ENCODE measurements at places on chromosomes 5 and 9. TPM values are rescaled to one million over a fixed set of nuclear protein-coding genes. Genes with fewer than 3 reads are reported as not detected.
A peak's percentile ranks its signal among the peaks of the same experiment; 100 is the strongest.

DNA sequence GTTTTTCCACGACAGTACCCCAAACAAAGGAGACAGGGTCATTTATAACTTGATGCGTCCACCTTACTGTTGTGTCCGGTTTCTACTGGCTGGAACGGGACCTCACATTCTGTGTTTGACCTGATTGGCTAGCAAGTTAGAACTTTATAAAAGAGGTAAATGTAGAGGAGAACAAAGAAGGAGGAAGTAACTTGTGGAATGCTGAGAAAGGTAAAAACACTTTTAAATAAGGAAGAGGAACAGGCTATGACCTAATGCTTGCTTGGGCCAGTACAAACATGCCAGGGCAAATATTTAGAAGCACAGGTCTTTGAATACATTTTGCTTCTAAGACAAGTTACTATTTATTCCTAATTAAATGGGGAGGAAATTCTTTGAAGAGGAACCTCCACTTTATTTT, 251.6 kb downstream of the KIAA0825 start:
- DNase-seq, result no peak
- H3K27ac ChIP-seq, result no peak overlapping the region
- H3K4me3 ChIP-seq, result no peak overlapping the region

- DNase-seq, result no peak
- no peaks in the 10 kb centered on the region for H3K36me3 ChIP-seq
- H3K4me1 ChIP-seq, result no peaks in the 10 kb centered on the region
- no peaks in the 10 kb centered on the region for H3K27me3 ChIP-seq
- H3K4me3 ChIP-seq, result no peak overlapping the region
Measured at GRCh38 chr9:96663506-96664120, 8.5 kb upstream of the PRXL2C start.

DNA sequence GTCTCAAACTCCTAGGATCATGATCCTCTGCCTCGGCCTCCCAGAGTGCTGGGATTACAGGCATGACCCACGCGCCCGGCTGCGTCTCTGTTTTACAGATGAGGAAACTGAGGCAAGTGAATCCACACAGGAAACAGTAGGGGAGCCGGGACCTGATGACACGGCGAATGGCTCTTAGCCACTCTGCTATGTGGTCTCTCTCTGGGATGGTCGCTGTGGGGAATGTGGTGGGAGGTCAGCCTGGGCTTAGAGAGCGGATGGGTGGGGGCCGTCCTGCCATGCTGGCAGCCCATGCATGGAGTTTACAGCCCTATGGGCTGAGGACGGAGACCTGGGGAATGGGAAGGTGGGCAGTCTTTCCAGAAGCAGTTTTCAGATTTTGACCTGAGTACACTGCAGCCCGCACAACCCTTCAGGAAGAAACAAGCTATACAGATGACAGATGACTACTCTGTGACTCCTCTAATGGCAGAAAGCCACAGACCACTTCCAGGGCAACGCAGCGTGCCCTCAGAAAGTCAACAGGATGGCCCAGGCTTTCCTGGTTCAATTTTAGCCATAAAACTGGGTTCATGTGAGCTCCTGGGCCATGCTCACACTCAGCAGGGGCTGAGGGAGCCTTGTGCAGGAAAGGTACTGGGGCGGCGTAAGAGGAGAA, 136.1 kb upstream of the RAPGEF1 start:
- H3K27ac ChIP-seq, result no peak overlapping the region
- H3K27me3 ChIP-seq, result no peaks in the 10 kb centered on the region
- no peak for DNase-seq

DNA sequence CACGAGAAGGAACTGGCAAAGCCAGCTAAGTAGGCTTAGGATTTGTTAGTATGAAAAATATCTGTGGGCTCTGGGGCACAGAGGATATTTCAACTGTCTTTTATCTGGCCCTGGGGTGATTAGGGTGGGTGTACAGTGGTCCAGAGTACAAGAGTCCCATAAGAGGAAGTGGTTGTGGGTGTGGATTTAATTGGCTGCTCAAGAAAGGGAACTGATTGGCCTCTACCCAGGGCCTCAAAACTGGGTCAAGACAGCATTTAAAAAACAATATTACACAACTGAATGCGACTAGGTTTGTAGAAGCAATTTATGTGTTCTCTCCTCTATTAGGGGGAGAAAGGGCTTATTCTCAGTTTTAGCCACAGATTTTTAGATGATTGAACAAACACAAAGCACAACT, 1353.4 kb upstream of the WWC1 start:
- H3K27ac ChIP-seq, result no peak overlapping the region
- H3K27me3 ChIP-seq, result no peaks in the 10 kb centered on the region
- H3K4me1 ChIP-seq, result no peaks in the 10 kb centered on the region

- no peaks in the 10 kb centered on the region for H3K4me1 ChIP-seq
- no peak overlapping the region for H3K4me3 ChIP-seq
- H3K27ac ChIP-seq, result no peak overlapping the region
- peaks cover 2% of the 10 kb centered on the region for H3K36me3 ChIP-seq
- no peaks in the 10 kb centered on the region for H3K27me3 ChIP-seq
Measured at GRCh38 chr9:129989740-129990139, 53.2 kb downstream of the FNBP1 start.

DNA sequence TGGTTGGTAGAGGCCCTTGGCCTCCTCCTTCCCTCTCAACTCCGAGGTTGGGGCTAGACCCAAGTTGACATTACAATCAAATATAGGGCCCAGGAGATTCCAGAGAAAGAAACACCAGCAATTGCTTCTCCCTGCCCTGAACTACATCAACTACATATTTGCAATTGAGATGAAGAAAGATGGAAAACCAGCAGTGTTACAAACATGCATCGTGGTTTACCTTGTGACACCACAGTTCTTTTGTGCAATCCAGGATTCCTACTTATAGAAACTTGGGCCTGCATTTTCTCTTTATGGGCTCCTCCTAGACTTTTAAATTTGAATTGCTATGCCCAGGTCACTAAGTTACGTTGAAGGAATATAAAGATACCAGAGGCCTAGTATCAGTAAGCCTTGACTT, 126.7 kb downstream of the DCP2 start:
- H3K4me3 ChIP-seq, result no peak overlapping the region
- peaks cover 13% of the 10 kb centered on the region for H3K36me3 ChIP-seq
- DNase-seq, result no peak
- H3K27me3 ChIP-seq, result no peaks in the 10 kb centered on the region

GRCh38 chr9:33366979-33367480, 35.3 kb downstream of the AQP7 start:
- peaks cover 6% of the 10 kb centered on the region for H3K4me1 ChIP-seq
- no peak overlapping the region for H3K4me3 ChIP-seq
- H3K27ac ChIP-seq, result no peak overlapping the region
- no peak for DNase-seq
- peaks cover 66% of the 10 kb centered on the region for H3K36me3 ChIP-seq
- H3K27me3 ChIP-seq, result no peaks in the 10 kb centered on the region

DNA sequence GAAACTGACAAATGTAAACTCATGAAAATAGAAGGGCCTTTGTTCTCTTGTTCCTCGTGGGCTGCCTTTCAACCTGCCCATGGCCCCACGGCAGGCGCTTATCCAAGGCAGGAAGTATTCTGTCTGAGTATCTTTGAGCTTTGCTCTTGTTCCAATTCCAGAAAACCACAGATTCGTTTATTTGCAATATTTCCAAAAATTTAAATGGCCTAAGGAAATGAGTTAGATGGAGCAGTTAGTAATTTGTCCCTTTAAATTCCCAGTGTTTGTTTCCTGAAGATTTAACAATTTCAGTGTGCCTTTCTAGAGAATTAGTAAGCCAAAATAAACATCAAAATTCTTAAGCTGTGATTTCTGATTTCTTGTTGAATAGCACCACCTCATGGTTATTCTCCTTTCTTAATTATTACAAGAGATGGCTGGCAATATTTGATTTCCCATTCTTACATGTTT, 299.4 kb upstream of the RASA1 start:
- no peaks in the 10 kb centered on the region for H3K27me3 ChIP-seq
- no peaks in the 10 kb centered on the region for H3K36me3 ChIP-seq
- no peak overlapping the region for H3K4me3 ChIP-seq
- H3K27ac ChIP-seq, result no peak overlapping the region
- H3K4me1 ChIP-seq, result peaks cover 3% of the 10 kb centered on the region
- DNase-seq, result peak; percentile 71

- peaks cover 55% of the 10 kb centered on the region for H3K4me1 ChIP-seq
- no peaks in the 10 kb centered on the region for H3K36me3 ChIP-seq
- peak; percentile 63 for DNase-seq
- H3K27ac ChIP-seq, result peak overlapping the region; percentile 90
Measured at GRCh38 chr5:150779397-150780186, 1.0 kb downstream of the SMIM3 start.

DNA sequence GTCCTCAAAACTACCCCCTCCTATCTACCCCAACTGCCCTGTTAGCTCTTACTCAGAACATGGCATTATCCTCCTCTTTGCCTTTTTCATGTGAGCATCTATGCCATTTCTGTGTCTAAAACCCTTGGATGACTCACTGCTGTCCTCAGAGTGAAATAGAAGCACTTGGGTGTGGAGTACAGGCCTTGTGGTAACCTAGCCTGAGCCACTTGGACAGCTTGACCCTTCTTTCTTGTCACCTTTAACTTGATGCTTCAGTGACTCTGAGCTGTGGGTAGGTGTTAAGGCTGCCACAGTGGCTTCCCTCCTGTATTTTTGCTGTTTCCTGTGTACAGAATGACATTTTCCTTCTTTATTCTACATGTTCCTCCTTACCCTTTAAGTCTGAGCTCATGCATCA, 391.4 kb downstream of the SH3GL2 start:
- no peak overlapping the region for H3K27ac ChIP-seq
- H3K27me3 ChIP-seq, result no peaks in the 10 kb centered on the region
- no peaks in the 10 kb centered on the region for H3K36me3 ChIP-seq
- no peak overlapping the region for H3K4me3 ChIP-seq
- DNase-seq, result no peak

GRCh38 chr5:59799668-59800346, 93.7 kb downstream of the PDE4D start:
- peak; percentile 81 for DNase-seq
- H3K36me3 ChIP-seq, result no peaks in the 10 kb centered on the region
- H3K27me3 ChIP-seq, result no peaks in the 10 kb centered on the region
- H3K4me1 ChIP-seq, result no peaks in the 10 kb centered on the region

- no peak overlapping the region for H3K4me3 ChIP-seq
- no peaks in the 10 kb centered on the region for H3K36me3 ChIP-seq
- no peaks in the 10 kb centered on the region for H3K4me1 ChIP-seq
Measured at GRCh38 chr9:100990605-100991381, 37.7 kb upstream of the PLPPR1 start.

DNA sequence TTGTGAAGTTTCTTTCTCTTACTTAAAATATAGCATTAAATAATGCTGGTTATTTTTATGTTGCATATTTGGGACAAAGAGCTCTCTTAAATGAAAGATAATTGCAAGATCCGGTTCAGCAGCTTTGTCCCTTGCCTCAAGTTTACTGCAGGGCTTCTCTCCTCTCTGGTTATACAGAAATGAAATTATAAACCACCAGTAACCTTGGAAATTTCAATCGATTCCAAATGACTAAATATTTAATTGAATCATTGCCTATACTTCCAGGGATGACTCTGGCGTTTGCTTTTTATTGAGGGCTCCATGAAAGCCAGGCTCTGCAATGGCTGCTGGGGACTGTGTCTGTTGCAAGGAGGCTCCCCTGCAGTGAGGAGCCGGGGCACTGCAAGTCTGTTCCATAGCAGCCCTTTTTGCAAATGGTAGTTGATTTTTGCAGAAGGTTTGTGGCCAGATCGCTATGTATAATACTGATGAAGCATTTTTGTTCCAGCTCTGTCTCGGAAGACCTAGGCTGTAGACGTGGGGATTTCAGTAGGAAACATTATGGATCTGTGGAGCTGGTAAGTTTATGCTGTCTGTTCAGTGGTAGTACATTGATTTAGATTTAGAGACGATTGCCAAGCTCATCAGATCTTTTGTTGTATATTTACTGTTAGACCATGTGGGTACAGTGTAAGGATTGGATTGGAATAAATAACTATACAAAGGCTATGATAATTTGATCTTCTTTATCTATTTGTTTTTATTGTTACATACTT, at the start of gene GARNL3:
Gene GARNL3, plus strand, starts transcription at position 313 of the 758 bp plus-strand sequence. Its CDS starts 104 bp downstream, at position 417.
- peak within 1 kb of the TSS; percentile 48 for H3K27ac ChIP-seq
- no peaks in the 10 kb centered on the region for H3K27me3 ChIP-seq
- no peaks in the 10 kb centered on the region for H3K36me3 ChIP-seq
- DNase-seq, result peak; percentile 23
- no peak within 1 kb of the TSS for H3K4me3 ChIP-seq
- peaks cover 6% of the 10 kb centered on the region for H3K4me1 ChIP-seq

DNA sequence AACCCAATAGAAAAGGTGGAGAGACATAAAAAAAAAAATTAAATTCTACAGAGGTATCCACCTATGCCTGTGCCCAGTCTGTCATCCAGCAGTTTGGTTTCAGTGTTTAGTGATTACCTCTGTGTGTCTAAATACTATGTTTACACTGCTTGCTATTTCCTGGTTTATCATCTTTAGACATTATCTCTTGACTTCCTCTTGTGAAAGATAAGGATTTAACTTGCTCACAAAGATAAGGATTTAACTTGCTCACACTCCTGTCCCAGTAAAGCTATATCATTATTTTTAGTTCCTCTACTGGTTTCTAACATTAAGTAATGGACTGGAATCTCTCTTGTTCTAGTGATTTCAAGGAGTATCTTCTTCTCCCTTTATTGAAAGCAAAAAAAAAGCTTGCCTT, 53.9 kb upstream of the ZFR start:
- no peak overlapping the region for H3K4me3 ChIP-seq
- no peak overlapping the region for H3K27ac ChIP-seq
- no peak for DNase-seq
- H3K36me3 ChIP-seq, result no peaks in the 10 kb centered on the region
- peaks cover 3% of the 10 kb centered on the region for H3K27me3 ChIP-seq
- peaks cover 8% of the 10 kb centered on the region for H3K4me1 ChIP-seq

DNA sequence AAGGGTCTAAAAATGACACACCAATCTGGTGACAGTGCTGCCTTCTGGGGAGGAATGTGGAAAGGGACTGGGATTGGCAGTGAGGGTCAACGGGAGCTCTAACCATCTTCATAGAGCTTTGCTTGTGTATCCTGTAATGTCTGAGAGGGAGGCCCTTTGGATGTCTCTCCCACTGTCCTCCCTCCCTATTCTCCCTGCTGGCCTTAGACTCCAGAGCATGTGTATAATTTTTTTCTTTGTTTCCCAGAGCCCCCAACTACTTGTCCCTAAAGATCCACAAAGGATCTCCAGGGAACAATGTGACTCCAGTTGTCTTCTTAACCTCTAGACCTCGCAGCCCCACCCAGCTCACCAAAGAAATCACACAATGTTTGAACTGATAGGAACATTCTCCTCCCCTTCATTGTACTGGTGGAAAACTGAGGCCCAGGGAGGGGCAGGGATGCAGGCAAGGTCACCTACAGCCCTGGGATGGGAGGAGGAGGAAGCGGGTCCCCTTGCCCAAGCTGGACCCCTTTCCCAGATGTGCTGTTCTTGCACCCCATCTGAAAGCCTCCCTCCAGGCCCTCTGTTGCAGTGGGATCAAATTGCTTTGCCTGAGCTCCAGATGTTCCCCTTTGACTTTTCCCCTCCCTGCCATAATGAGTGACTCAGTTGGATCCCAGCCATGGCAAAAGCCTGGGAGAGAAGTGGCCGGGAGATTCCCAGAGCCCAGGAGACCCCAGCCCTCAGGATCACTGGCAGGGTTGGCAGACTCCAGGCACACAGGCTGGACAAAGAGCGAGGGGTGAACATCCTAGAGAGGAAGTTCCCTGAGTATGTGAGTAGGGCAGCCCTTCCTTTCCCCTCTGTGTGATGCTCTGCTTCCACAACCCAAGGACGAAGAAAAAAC, 21.8 kb downstream of the SPARC start:
- peaks cover 53% of the 10 kb centered on the region for H3K4me1 ChIP-seq
- DNase-seq, result peak; percentile 67
- no peak overlapping the region for H3K4me3 ChIP-seq
- H3K36me3 ChIP-seq, result peaks cover 85% of the 10 kb centered on the region

LCN15 gene
- not detected for total RNA-seq

MAMDC4 gene
- total RNA-seq, result 4.7 TPM

DOCK8 gene
- total RNA-seq, result 3.2 TPM

GARIN3 gene
- total RNA-seq, result not detected

ZNF883 gene
- total RNA-seq, result 4.6 TPM

Measured in muscle of leg (tissue), 16 donors.